ENCODE measurements at places on chromosomes 12 and 14. TPM values are rescaled to one million over a fixed set of nuclear protein-coding genes. Genes with fewer than 3 reads are reported as not detected.

The SPX gene
- 10.7 TPM for total RNA-seq

The B3GNT4 gene
- 0.14 TPM for total RNA-seq

The KRT80 gene
- total RNA-seq: 0.14 TPM

The SLCO1A2 gene
- total RNA-seq: 0.33 TPM

The DACT1 gene
- total RNA-seq: 9.3 TPM

The KRT72 gene
- total RNA-seq: 0.33 TPM

The TMEM63C gene
- 0.24 TPM for total RNA-seq

The COL2A1 gene
- 0.47 TPM for total RNA-seq

The OTUB2 gene
- total RNA-seq: 0.52 TPM

The POU6F1 gene
- total RNA-seq: 0.42 TPM

The ERO1A gene
- total RNA-seq: 17.5 TPM

The DBX2 gene
- total RNA-seq: under 0.01 TPM

The KIF26A gene
- total RNA-seq: 1.7 TPM

The GLT1D1 gene
- total RNA-seq: 0.33 TPM

The SDSL gene
- total RNA-seq: 2.1 TPM

The COX8C gene
- total RNA-seq: not detected

The C12orf54 gene
- total RNA-seq: 0.19 TPM

The ARF3 gene
- total RNA-seq: 48.1 TPM

The KRT8 gene
- 100 TPM for total RNA-seq

The SERPINA10 gene
- total RNA-seq: 0.05 TPM

The PTGDR gene
- 0.38 TPM for total RNA-seq

The MANSC1 gene
- 1.0 TPM for total RNA-seq

The MORN3 gene
- 3.1 TPM for total RNA-seq

The NDUFA9 gene
- 129 TPM for total RNA-seq

The ADGRD1 gene
- total RNA-seq: 0.94 TPM

The FAM181A gene
- total RNA-seq: not detected

The MDGA2 gene
- total RNA-seq: 0.09 TPM

The ASCL1 gene
- total RNA-seq: 17.8 TPM

The TTC9 gene
- 1.8 TPM for total RNA-seq

The TMED8 gene
- total RNA-seq: 10.0 TPM

The GPR68 gene
- total RNA-seq: 1.4 TPM

The GLIPR1L1 gene
- not detected for total RNA-seq

The KRT83 gene
- total RNA-seq: 0.33 TPM

The RAB3IP gene
- 22.8 TPM for total RNA-seq

Data from thymus (tissue), 14 donors.